ENCODE measurements at places on chromosomes 4 and X.

GRCh38 chr4:67275179-67275750, 270.0 kb downstream of the CENPC start:
- no peak for DNase-seq

- no peak for DNase-seq
Observed at GRCh38 chr4:24775032-24775605, 20.3 kb upstream of the SOD3 start.

DNA sequence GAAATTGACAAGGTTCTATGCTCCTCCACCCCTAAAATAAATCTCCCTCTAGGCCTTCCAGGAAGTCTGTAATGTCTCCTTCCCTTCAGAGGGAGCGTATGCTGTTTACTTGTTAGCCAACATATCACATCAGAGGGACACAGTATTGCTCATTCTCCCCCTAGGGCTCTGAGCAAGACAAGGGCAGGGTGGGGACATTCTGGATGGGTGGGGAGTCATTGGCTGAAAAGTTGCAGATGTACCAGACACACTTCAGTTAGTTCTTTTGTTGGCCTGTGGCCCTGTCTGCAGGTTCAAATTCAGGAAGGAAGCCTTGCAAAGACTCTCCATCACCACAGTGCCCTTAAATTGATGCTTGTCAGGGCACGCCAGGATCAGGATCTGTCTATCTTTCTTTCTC, 106.3 kb upstream of the TEX13D start:
- no peak for DNase-seq

DNA sequence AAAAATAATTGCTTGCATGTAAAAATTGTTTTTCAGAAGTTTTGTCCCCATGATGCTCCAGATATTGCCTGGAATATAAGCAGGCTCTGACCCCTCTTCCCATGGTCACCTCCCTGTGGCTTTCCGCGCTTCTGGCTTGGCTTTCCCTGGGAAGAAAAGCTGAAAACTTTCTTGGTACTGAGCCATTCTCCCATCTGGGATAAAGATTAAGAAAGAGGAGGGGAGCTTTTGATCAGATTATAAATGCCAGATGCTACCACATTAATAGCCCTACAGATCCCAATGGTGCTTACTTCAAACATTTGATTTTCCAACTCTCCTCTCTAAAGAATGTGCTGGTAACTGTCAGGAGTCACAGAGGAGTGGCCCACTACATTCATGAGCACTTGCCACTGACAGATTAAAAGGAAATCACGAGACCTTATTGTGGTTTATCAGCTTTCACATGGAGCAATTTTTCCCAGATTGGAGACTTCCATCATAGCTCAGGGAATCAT, 54.4 kb upstream of the GAB1 start:
- no peak for DNase-seq

Measured in activated CD4-positive, alpha-beta T cell treated with anti-CD3 and anti-CD28 coated beads, Interleukin-2, amount 50 U/mL, for 48 hours (primary cell).